Transverse colon (tissue), 4 donors: ENCODE measurements at places on chromosomes 4 and X.

DNA sequence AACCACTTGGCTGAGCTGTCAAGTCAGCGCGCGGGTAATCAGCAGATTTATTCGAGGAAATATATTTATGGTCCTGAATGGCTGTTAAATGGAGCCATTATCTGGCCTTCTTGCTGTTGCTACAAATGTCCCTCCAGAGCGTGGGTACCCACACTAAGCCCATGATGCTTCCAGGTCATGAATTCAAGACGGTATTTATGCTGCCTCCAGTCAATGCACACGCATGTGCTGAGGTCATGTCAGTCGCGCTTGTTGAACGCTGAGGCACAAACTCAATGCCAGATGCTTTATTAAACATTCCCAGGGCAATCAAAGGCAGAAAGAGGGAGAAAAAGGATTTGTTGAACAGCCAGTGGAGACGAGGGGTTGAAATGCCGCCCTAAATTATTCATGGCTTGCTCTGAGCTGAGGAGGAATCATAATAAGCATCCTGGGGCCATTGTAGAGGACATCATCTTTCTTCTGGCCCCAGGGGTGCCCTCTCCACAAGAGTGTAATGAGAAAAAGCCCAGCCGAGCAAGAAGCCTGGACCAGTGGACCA, 36.1 kb upstream of the CLDN24 start:
- no peak for DNase-seq

- peak; percentile 76 for DNase-seq
Measured at GRCh38 chr4:1010395-1011021, 918 bp upstream of the FGFRL1 start.

DNA sequence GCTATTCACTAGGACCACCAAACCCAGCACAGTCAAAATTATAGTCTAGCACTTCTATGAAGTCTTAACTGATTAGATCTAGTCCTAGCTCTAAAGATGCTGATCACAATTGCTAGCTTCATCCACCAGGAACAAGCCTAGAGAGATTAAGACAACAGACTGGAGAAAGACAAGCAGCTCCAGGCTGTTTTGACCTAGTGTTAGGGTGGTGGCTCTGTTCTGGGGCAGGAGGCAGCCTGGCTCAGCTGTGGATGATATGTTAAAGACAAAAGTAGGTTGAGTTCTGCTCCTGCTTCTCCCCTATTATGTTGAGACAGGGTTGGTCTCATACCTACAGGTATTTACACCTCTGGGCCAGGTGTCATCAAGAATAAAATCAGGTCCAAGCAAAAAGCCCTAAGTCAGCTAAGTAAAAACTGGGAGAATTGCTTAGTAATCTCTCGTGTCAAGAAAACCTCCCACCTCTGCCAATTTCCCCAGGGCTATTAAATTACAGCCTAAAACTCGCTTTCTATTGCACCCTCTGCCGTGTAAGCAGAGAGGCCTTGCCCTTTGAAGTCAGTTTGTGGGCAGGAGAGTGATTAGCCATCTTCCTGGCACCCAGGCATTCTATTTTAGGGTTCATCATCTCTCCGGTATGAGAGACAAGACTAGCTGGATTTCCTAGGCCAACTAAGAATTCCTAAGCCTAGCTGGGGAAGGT, 39.9 kb downstream of the RAB40AL start:
- no peak for DNase-seq

DNA sequence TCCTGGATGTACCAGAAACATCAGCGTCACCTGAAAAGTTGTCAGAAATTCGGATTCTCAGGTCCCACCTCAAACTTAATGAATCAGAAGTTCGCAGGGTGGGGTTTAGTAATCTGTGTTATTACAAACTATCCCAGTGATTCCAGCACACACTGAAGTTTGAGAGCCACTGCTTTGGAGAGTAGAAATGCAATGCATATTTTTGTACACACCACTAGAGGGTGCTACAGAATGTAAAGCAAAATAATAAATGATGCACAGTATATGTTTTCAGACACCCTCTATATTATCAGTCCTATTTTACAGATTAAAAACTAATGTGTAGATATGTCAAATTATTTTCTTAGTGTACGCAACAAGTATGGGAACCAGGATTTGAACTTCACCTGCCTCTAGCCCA, 2.4 kb upstream of the MORF4L2 start:
- no peak for DNase-seq

DNA sequence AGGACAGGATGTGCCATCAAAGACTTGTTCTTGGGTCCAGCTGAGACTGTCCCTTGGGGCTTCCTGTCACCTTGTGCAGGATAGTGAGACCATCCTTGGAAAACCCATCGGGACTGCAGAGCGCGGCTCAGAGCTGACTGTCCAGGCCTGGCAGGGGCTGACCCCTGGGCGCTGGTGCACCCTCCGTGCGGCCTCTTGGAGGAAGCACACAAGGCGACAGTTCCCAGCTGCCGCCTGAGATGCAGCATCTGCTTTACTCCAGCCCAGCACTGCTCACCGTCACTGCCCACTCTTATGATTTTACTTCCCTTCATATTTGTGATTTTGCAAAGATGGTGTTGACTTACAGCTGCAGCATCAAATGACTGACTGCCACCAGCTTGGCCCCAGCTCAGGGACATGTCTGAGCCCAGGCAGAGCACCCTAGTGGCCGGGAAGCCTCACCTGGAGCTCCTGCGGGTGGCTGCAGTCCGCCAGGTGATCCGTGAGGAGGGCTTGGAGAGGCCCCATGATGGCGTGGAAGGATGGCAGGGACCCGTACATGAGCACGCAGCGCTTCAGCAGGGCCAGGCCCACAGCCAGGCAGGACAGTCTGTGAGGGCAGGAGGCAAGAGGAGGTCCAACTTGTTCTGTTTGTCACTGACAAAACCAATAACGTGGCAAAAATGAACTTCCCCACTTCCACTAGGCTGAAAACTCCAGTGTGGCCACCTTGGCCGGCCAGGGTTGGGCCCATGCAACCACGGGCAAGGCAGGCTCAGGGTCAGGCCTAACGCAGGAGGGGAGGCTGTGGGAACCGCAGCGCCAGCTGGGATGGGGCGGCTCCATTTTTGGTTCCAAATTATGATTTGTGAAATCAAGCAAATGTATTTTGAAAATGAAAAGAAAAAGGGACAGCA, 21.8 kb downstream of the NOP14 start:
- peak; percentile 7 for DNase-seq

- DNase-seq = no peak
Measured at GRCh38 chrX:17182317-17182716, 192.7 kb upstream of the NHS start.

- DNase-seq = peak; percentile 66
Measured at GRCh38 chrX:153609917-153610835, 11.2 kb upstream of the CCNQ start.

DNA sequence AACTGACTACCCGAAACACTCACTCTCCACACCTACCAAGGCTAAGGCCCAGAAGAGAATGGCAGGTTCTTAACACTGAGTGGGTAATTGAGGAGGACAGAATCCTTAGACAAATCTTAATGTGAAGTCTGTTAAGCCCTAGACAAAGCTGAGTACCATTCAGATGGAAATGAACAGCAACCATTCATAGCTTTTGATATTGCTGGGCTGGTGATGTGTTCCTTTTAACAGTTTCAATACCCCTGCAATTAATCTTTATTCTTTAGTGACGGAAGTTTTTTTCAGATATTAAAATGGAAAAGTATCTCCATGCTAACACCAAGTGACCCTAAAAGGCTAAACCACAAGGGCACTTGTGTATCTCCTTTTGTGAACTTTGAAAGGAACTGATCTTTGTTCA, 334.9 kb downstream of the OPHN1 start:
- no peak for DNase-seq

DNA sequence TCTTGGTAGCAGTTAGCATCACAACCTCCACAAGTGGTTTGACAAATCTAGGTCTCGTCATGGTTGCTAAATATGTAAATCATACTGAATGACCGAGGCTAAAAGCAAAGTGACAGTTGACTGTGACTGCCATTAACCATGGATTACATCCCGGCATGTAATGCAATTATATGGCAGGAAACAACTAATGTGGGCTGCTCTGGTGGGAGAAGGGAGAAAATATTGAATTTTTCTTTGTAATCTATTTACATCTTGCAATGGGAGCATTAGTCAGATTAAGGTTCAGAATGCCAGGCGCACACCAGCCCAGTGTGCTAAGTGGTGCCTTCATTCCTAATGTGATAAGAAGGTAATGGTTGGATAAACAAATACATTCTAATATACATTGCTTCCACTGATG, 35.8 kb downstream of the UNC5C start:
- no peak for DNase-seq

GRCh38 chrX:153463031-153463430, 7.3 kb downstream of the HAUS7 start:
- no peak for DNase-seq

DNA sequence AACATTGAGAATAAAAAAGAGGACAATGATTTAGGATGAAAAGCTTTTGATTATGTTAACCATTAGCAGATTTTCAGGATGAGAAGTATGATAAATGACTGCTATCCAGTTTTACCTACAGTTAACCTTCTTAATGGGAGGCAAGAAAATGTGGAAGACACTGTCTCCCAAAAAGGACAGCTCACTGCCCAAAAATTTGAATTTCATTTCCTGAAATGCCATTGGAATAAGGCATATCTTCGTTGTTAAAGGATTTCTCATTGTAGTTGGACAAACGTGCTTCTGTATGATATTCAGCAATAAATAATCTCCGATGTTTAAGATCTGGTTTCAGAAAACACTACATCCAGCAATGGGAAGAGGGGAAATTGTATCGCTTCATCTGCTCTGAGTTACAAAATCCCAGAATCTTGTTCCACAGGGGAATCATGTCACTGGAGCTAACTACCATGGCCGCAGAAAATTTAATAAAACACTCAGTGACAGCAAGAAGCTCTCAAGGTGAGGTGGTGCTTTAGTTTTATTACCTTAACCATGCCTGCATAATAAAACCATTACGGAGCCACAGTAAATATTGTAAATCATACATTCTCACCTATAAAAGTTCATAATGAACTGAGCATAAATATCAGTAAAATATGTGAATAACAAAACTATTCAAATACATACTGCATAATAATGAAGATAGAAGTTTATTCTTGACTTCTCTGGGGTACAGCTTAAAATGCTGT, 552.3 kb downstream of the PCDH7 start:
- DNase-seq = no peak

- no peak for DNase-seq
Measured at GRCh38 chr4:64617800-64618199, 208.6 kb upstream of the TECRL start.

- DNase-seq = no peak
Measured at GRCh38 chr4:72136429-72136828, 104.6 kb downstream of the NPFFR2 start.

GRCh38 chr4:123659730-123660129, 263.1 kb downstream of the SPRY1 start:
- DNase-seq = no peak

- no peak for DNase-seq
Measured at GRCh38 chr4:173405840-173406606, 7.1 kb upstream of the SCRG1 start.

- DNase-seq = no peak
Measured at GRCh38 chr4:22071749-22072148, 123.2 kb upstream of the KCNIP4 start.

GRCh38 chrX:3184176-3184930, 143.1 kb downstream of the ARSF start:
- no peak for DNase-seq

GRCh38 chr4:112509243-112510141, 6.5 kb downstream of the NEUROG2 start:
- DNase-seq = no peak
